Heart right ventricle (tissue), 16 donors: ENCODE measurements at places on chromosomes 2 and 18.

DNA sequence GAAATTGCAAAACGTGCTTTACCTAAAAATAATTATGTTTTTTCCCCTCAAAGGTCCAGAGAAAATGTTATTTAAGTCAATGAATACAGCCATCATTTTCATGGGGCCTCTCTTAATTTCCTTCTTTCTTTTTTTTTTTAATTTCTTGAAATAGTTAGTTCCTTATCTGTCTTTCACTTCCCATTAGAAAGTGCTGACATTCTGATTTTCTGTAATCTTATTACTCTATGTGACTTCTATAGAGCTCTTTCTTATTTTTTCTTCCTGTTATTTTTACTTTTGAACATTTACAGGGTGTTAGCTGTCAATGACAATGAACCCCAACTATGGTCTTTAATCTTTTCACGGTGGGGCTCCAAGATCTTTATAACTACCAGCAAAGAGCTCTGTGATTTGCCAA, 30.0 kb downstream of the CTLA4 start:
- no peak overlapping the region for H3K27ac ChIP-seq
- no peaks in the 10 kb centered on the region for H3K36me3 ChIP-seq
- H3K27me3 ChIP-seq, result no peaks in the 10 kb centered on the region
- DNase-seq, result no peak
- H3K4me3 ChIP-seq, result no peak overlapping the region
- peaks cover 23% of the 10 kb centered on the region for H3K4me1 ChIP-seq

DNA sequence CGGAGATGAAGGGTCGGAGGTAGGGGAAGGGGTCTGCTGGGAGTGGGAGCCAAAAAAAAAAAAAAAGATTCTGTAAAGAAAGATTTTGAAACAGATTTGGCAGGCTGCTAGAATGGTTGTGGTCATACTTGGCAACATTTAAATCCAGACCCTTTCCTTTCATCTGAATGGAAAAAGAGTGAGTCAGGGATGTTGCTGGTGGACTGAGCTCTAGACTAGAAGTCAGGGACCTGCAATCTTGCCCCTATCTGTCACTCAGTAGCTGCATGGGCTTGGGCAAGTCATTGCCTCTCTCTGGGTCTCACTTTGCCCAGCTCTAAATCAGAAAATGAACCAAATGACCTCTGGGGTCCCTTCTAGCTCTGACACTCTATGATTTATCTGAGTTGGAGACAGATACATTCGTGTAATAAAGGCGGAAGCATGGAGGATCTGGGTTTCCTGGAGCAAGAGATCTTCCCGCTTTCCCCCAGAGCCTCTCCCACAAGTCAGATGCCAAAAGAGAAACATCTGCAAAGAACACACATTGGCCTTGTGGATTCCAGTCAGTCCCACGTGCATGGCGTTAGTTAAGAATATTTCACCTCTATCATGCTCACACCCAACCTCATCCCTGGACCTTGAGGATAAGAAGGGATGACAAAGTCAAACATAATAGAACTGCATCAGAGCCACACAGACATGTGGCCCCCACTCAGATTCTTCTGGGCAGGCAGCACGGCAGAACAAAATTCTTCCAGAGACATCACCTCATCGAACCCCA, 58.5 kb downstream of the ADD2 start:
- DNase-seq, result no peak
- no peak overlapping the region for H3K27ac ChIP-seq

GRCh38 chr2:121094101-121094500, 190.9 kb downstream of the TFCP2L1 start:
- H3K27ac ChIP-seq, result no peak overlapping the region
- H3K27me3 ChIP-seq, result no peaks in the 10 kb centered on the region
- DNase-seq, result no peak
- no peaks in the 10 kb centered on the region for H3K36me3 ChIP-seq

DNA sequence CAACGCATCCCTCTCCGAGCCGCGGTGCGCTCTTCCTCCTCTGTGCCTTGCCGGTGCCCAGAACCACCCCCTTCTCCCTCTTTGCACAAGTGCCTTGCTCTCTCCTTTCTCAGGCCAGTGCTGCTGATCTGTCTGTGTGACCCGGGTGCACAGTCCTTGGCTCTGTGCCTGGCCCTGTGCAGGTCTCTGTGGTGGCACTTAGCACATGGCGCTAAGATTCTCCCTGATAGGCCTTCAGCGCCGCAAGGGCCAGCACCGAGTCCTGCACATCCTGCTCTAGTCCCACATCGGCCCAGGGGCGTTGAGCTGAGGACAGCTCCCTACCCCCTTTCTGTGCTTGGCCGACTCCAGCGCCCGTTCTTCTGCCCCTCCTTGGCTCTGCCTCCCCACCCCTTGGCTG, 136.1 kb downstream of the NEDD4L start:
- no peaks in the 10 kb centered on the region for H3K4me1 ChIP-seq
- H3K4me3 ChIP-seq, result no peak overlapping the region
- DNase-seq, result no peak
- H3K27ac ChIP-seq, result no peak overlapping the region
